Ovary (tissue), 10 donors: ENCODE measurements at places on chromosomes 4 and X. TPM values are rescaled to one million over a fixed set of nuclear protein-coding genes. Genes with fewer than 3 reads are reported as not detected.
A peak's percentile ranks its signal among the peaks of the same experiment; 100 is the strongest.

The TRPC3 gene
- total RNA-seq, result 0.11 TPM

The ENPP6 gene
- total RNA-seq, result 14.7 TPM

DNA sequence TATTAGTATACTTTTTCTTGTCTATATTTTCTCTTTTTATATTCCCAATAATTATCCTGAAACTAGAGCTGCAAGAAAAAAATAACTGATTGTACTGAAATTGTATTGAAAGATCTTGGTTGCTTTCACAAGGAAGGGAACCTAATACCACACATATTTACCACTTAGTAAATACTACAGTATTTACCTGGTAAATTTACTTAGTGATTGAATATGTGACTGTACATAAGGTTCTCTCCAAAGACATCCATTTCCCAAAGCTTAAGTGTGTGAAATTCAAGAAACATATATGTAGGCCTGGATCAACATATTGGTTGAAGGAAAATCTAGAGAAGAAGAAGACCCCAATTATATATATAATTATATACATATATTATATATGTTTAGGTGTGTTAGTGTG lies 1272.7 kb downstream of the C4orf33 start:
- H3K27me3 ChIP-seq, result no peaks in the 10 kb centered on the region
- no peak overlapping the region for H3K4me3 ChIP-seq
- H3K4me1 ChIP-seq, result no peaks in the 10 kb centered on the region
- no peak overlapping the region for H3K27ac ChIP-seq
- DNase-seq, result no peak
- H3K36me3 ChIP-seq, result no peaks in the 10 kb centered on the region

The SORCS2 gene
- 0.60 TPM for total RNA-seq

- H3K36me3 ChIP-seq, result no peaks in the 10 kb centered on the region
- no peak overlapping the region for H3K4me3 ChIP-seq
- H3K27me3 ChIP-seq, result no peaks in the 10 kb centered on the region
- H3K4me1 ChIP-seq, result peaks cover 3% of the 10 kb centered on the region
- DNase-seq, result no peak
- H3K27ac ChIP-seq, result no peak overlapping the region
Observed at GRCh38 chr4:185819144-185819543, 7.2 kb upstream of the SORBS2 start.

GRCh38 chr4:183185018-183185417 lies 86.0 kb downstream of the WWC2 start:
- H3K4me1 ChIP-seq, result peaks cover 3% of the 10 kb centered on the region
- H3K36me3 ChIP-seq, result no peaks in the 10 kb centered on the region
- DNase-seq, result no peak
- no peak overlapping the region for H3K4me3 ChIP-seq
- H3K27me3 ChIP-seq, result no peaks in the 10 kb centered on the region

The PPARGC1A gene
- total RNA-seq, result 0.92 TPM

GRCh38 chr4:42446823-42447222 lies 49.5 kb downstream of the SHISA3 start:
- no peaks in the 10 kb centered on the region for H3K36me3 ChIP-seq
- no peaks in the 10 kb centered on the region for H3K4me1 ChIP-seq
- no peaks in the 10 kb centered on the region for H3K27me3 ChIP-seq
- no peak for DNase-seq

GRCh38 chr4:84470204-84470785 lies 28.8 kb downstream of the NKX6-1 start:
- no peaks in the 10 kb centered on the region for H3K36me3 ChIP-seq
- no peaks in the 10 kb centered on the region for H3K27me3 ChIP-seq
- H3K4me3 ChIP-seq, result no peak overlapping the region
- DNase-seq, result no peak

GRCh38 chr4:124754681-124755080 lies 42.1 kb upstream of the ANKRD50 start:
- no peak overlapping the region for H3K27ac ChIP-seq
- H3K27me3 ChIP-seq, result no peaks in the 10 kb centered on the region
- no peak overlapping the region for H3K4me3 ChIP-seq
- no peak for DNase-seq
- no peaks in the 10 kb centered on the region for H3K36me3 ChIP-seq
- no peaks in the 10 kb centered on the region for H3K4me1 ChIP-seq

The MAGEA9B gene
- not detected for total RNA-seq

DNA sequence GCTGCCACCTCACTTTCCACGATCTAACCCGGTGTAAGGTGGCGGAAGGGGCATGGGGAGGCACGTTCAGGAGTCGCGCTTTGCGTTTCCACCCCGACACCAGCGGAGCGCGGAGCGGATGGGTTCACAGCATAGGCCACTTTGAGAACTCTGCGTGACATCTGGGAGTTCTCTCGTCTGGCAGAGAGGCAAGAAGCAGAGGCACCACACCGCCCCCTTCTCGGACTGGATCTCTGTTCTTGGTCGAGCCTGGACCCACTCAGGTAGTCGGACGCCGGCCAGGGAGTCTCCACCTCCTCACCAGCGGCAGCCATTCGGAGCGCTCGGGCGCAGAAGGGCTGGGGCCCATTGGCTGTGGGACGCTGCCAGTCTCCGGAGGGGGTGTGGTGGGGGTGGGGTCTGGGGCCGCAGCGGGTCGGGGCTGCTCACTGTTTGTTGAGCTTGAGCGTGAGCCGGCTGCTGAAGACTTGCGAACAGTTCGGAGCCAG lies at the start of gene DACH2:
Gene DACH2 (plus strand): TSS at position 428 of the 488 bp plus-strand sequence.
- H3K27me3 ChIP-seq, result no peaks in the 10 kb centered on the region
- peaks cover 3% of the 10 kb centered on the region for H3K4me1 ChIP-seq
- no peaks in the 10 kb centered on the region for H3K36me3 ChIP-seq

- no peaks in the 10 kb centered on the region for H3K4me1 ChIP-seq
- no peak for DNase-seq
- no peak overlapping the region for H3K4me3 ChIP-seq
- H3K36me3 ChIP-seq, result no peaks in the 10 kb centered on the region
- no peaks in the 10 kb centered on the region for H3K27me3 ChIP-seq
Observed at GRCh38 chr4:175109933-175110332, 191.8 kb downstream of the ADAM29 start.

- no peak overlapping the region for H3K27ac ChIP-seq
- H3K4me1 ChIP-seq, result no peaks in the 10 kb centered on the region
- H3K27me3 ChIP-seq, result no peaks in the 10 kb centered on the region
- no peak for DNase-seq
Observed at GRCh38 chr4:23929248-23929647, 39.4 kb upstream of the PPARGC1A start.

DNA sequence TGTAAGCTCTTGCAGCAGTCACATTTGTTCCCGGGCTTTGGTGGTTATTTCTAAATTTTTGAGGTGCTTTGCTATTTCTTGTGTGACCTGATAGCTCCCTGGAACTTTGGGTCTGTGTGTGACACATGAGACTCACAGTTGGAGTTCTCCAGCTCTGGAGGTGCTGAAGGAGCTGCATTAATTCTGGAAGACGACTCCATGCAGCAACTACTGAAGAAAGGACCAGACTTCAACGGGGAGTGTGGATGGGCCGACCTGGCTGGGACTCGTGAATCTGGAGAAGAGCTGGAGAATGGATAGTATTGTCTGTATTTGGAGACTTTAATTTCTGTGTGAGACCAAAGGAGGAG lies 1.5 kb downstream of the MRFAP1 start:
- no peaks in the 10 kb centered on the region for H3K36me3 ChIP-seq
- no peak for DNase-seq
- peak overlapping the region; percentile 85 for H3K27ac ChIP-seq
- no peaks in the 10 kb centered on the region for H3K27me3 ChIP-seq
- H3K4me3 ChIP-seq, result peak overlapping the region; percentile 88
- peaks cover 11% of the 10 kb centered on the region for H3K4me1 ChIP-seq

- H3K27ac ChIP-seq, result no peak overlapping the region
- no peak for DNase-seq
- no peaks in the 10 kb centered on the region for H3K27me3 ChIP-seq
- no peaks in the 10 kb centered on the region for H3K36me3 ChIP-seq
- H3K4me1 ChIP-seq, result peaks cover 2% of the 10 kb centered on the region
- no peak overlapping the region for H3K4me3 ChIP-seq
Observed at GRCh38 chr4:10808591-10808990, 124.0 kb upstream of the CLNK start.

DNA sequence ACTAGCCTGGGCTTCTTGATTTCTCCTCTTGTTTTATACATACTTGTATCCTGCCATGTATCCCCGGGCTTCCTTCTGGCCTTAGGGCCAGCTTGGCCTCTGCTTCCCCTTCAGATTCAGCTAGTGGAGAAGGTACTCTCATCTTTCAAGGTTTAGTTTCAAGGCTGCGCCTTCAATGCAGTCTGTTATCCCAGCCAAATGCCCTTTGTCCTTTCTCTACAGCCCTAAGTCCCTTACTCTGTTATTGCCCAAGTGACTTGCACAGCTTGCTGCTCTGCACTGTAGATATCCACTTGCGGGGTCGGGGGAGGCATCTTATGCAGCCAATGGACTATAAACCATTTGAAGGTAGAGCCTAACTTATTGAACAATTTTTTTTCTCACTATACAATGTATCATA lies 357.5 kb downstream of the PPP1R2C start:
- no peaks in the 10 kb centered on the region for H3K36me3 ChIP-seq
- H3K27ac ChIP-seq, result no peak overlapping the region
- H3K4me1 ChIP-seq, result no peaks in the 10 kb centered on the region
- H3K27me3 ChIP-seq, result no peaks in the 10 kb centered on the region
- no peak for DNase-seq

- no peak for DNase-seq
- H3K36me3 ChIP-seq, result no peaks in the 10 kb centered on the region
- H3K27ac ChIP-seq, result no peak overlapping the region
- H3K4me1 ChIP-seq, result peaks cover 1% of the 10 kb centered on the region
Observed at GRCh38 chr4:51932261-51932660, 87.9 kb downstream of the LRRC66 start.

GRCh38 chr4:115537387-115537786 lies 424.0 kb upstream of the NDST4 start:
- H3K36me3 ChIP-seq, result no peaks in the 10 kb centered on the region
- H3K27me3 ChIP-seq, result no peaks in the 10 kb centered on the region
- no peaks in the 10 kb centered on the region for H3K4me1 ChIP-seq
- no peak overlapping the region for H3K4me3 ChIP-seq
- DNase-seq, result no peak

The UCHL1 gene
- 112 TPM for total RNA-seq

DNA sequence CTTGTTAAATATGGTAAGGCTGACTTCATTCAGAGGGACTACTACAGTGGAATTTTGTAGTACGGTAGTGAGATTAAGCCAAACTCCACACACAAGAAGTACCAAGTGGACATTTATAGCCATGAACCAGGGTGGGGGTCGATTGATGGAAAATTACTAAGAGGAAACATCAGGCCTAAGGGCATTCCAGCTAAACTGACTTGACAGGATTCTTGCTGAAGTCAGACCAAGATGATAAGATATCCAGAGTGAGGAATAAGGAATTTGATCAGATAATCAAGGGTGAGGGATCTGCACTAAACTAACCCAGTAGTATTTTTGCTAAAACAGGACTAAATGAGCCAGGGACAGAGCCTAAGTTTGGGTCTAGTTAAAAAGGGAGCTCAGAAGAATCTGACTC lies 597.5 kb downstream of the RPA4 start:
- H3K36me3 ChIP-seq, result no peaks in the 10 kb centered on the region
- no peak for DNase-seq
- no peaks in the 10 kb centered on the region for H3K27me3 ChIP-seq
- H3K27ac ChIP-seq, result no peak overlapping the region

The TRPC5OS gene
- total RNA-seq, result not detected

The EBP gene
- 83.3 TPM for total RNA-seq

GRCh38 chr4:17241835-17242234 lies 270.1 kb downstream of the QDPR start:
- no peaks in the 10 kb centered on the region for H3K27me3 ChIP-seq
- no peaks in the 10 kb centered on the region for H3K4me1 ChIP-seq
- no peaks in the 10 kb centered on the region for H3K36me3 ChIP-seq
- DNase-seq, result no peak

DNA sequence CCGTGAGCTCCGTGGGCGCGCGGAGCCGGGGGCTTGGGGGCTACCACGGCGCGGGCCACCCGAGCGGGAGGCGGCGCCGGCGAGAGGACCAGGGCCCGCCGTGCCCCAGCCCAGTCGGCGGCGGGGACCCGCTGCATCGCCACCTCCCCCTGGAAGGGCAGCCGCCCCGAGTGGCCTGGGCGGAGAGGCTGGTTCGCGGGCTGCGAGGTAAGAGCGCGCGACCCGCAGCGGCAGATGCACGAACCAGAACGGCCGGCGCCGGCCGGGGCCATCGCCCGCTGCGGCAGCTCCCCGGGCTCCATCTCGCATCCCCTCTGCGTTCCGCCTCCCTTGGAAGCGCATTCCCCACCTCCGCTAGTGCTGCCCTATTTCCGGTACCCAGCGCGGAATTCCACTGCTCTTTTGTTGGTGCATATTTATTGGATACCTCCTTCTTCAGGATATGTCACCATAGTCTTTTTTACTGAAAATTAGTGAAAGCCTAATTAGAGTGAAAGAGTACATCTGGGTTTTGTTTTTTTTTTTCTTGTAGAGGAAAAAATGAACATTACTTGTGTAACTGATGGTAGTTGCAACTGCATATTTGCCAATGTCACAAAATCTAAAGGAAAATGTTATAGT lies 797 bp downstream of the PKD2 start:
- no peaks in the 10 kb centered on the region for H3K36me3 ChIP-seq
- peak; percentile 41 for DNase-seq
- H3K27ac ChIP-seq, result peak overlapping the region; percentile 84
- H3K4me3 ChIP-seq, result peak overlapping the region; percentile 94
- H3K4me1 ChIP-seq, result peaks cover 1% of the 10 kb centered on the region

DNA sequence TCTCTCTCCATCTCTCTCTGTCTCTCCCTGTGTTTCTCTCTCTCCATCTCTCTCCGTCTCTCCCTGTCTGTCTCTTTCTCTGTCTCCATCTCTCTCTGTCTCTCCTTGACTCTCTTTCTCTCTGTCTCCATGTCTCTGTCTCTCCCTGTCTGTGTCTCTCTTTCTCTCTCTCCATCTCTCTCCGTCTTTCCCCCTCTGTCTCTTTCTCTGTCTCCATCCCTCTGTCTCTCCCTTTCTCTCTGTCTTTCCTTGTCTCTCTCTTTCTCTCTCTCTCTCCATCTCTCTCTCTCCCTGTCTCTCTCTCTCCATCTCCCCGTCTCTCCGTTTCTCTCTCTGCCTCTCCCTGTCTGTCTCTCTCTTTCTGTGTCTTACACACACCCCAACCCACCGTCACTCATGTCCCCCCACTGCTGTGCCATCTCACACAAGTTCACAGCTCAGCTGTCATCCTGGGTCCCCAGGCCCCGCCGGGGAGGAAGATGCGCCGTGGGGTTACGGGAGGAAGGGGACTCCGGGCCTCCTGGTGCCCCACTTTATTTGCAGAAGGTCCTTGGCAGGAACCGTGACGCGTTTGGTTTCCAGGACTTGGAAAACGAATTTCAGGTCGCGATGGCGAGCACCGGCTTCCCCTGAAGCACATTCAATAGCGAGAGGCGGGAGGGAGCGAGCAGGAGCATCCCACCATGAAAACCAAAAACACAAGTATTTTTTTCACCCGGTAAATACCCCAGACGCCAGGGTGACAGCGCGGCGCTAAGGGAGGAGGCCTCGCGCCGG lies 1.2 kb upstream of the SHOX start:
- no peaks in the 10 kb centered on the region for H3K4me1 ChIP-seq
- no peaks in the 10 kb centered on the region for H3K27me3 ChIP-seq
- no peak overlapping the region for H3K27ac ChIP-seq
- H3K36me3 ChIP-seq, result no peaks in the 10 kb centered on the region

- DNase-seq, result no peak
- no peak overlapping the region for H3K27ac ChIP-seq
- H3K4me3 ChIP-seq, result no peak overlapping the region
- no peaks in the 10 kb centered on the region for H3K27me3 ChIP-seq
- H3K36me3 ChIP-seq, result no peaks in the 10 kb centered on the region
- H3K4me1 ChIP-seq, result no peaks in the 10 kb centered on the region
Observed at GRCh38 chr4:188032583-188032982, 37.0 kb downstream of the ZFP42 start.

GRCh38 chrX:130626521-130626920 lies 224.7 kb downstream of the RBMX2 start:
- H3K36me3 ChIP-seq, result no peaks in the 10 kb centered on the region
- H3K27me3 ChIP-seq, result no peaks in the 10 kb centered on the region
- H3K4me1 ChIP-seq, result no peaks in the 10 kb centered on the region
- DNase-seq, result no peak
- H3K4me3 ChIP-seq, result no peak overlapping the region
- H3K27ac ChIP-seq, result no peak overlapping the region
